Karpas-422 (cell line): ENCODE measurements at places on chromosomes 2 and 18. TPM values are rescaled to one million over a fixed set of nuclear protein-coding genes. Genes with fewer than 3 reads are reported as not detected.

The ANKRD30B gene
- total RNA-seq, result not detected in 2 replicates

The PLA2R1 gene
- total RNA-seq, result not detected in 2 replicates

The CERS6 gene
- total RNA-seq, result not detected in 2 replicates

The OSR1 gene
- total RNA-seq, result not detected in 2 replicates

The TMEM169 gene
- total RNA-seq, result not detected in 2 replicates

The SPHKAP gene
- not detected in 2 replicates for total RNA-seq

- no peak for DNase-seq
These were observed 214.8 kb upstream of the HNRNPA3 start for GRCh38 chr2:176997792-176998169.

DNA sequence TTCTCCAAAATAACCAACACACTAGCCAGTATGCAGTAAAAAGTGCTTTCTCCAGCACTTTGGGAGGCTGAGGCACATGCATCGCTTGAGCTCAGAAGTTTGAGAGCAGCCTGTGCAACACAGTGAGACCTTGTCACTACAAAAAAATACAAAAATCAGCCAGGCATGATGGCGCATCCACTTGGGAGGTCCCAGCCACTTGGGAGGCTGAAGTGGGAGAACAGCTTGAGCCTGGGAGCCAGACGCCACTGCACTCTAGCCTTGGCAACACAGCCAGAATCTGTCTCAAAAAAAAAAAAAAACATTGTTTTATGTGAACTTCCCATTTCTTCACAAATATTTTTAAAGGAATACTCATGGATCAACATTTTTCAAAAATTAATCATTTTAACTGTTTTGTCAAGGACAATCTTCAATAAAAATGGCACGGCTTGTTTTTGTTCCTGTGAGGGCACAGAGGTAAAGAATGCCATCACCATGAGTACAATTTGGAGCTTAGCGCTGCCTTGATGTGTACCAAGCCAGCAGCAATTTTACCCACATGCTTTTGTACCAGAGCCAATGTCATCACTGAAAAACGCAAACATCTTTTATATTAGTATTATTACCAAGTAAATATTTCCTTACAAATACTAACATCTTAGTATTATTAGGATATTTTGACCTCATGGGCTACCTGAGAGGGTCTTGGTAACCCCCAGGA lies 26.7 kb downstream of the RAB1A start:
- DNase-seq, result no peak

DNA sequence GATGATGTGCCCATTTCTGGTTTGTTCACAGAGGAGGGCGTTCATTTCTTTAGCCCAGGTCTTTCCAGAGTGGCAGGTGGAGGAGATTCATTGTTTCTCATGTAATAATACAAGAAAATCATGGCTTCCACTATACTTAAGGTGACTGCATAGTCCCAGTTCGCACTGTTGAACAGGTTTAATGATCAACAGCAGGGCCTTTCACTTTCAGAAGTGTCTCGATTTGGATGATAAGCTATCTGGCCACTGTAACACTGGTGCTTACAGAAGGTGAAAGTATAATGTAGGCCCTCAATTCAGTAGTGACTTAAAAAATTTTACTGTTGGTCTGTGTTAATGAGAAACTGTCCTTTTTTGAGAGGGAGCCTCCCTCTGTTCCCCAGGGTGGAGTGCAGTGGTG lies 1.4 kb downstream of the RMC1 start:
- no peak for DNase-seq

DNA sequence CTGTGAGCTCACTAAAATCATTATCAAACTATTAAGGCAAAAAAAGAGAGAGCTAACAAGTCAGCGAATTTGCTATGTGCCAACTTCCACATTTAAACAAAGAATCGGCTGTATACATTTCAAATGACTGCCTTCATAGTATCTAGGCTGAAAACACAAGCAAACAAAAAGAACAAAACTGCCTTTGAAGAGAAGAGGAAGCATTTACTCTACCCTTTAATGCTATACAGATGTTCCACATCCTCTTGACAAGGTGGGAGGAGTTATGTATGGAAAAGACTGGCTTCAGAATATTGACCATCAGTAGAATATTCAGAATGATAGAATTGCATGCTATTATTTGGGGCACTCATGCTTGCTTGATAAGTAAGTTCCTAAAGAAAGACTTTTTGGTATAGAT lies 741.7 kb downstream of the PLCL1 start:
- DNase-seq, result no peak

DNA sequence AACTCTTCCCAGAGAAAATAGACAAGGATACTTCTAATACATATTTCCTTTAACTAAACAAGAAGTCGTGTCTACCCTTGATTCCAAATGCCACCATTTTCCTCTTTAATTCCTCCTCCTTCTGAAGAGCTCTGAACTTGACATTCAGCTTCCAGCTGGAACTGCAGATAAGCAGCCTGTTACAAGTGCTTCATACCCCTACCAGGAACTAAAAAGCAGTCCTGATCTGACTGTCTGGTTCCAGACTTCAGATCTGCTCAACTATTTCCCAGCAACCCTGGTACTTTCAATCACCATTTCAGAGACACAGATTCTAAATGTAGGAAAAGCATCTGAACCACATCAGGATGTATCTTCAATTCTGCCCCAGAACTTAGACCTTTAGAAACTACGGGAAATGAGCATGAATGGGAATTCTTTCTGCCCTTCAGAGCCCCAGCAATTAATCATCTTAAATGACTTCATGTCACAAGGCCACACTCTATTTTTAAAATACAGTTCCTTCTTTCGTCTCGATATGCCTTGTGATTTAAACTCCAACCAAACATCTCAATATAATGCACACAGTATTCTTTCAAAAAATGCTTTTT lies 159.5 kb downstream of the L3MBTL4 start:
- DNase-seq, result no peak

DNA sequence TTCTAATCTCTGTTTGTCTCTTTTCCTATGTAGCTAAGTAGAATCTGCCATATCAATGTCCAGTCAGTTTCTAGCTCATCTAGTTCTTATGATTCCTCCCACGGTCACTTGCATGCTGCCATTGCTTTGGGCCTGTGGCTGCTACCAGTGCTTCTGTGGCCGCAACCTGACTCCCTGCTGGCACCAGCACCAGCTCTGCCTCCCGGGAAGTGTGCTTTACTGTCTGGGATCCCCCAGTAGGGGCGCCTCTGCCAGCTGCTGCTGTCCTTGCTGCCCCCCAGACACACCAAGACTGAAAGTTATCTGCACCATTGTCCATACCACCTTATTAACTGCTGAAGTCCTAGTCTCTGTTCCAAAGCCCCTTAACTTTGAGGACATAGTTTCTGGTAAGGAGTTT lies 56.3 kb downstream of the RAPGEF4 start:
- DNase-seq, result no peak

- no peak for DNase-seq
These were observed 25.6 kb upstream of the TGIF1 start for GRCh38 chr18:3424280-3424890.

GRCh38 chr18:75654851-75655751 lies 227.6 kb upstream of the SMIM21 start:
- no peak for DNase-seq

GRCh38 chr2:45941531-45942236 lies 290.2 kb downstream of the PRKCE start:
- DNase-seq, result no peak

- no peak for DNase-seq
These were observed 478.0 kb downstream of the PID1 start for GRCh38 chr2:228793116-228793515.

GRCh38 chr2:121287146-121287798 lies 2.3 kb upstream of the TFCP2L1 start:
- DNase-seq, result peak; percentile 67
